Pancreas (tissue), 10 donors: ENCODE measurements at places on chromosomes 3 and 15. TPM values are rescaled to one million over a fixed set of nuclear protein-coding genes. Genes with fewer than 3 reads are reported as not detected.

Gene SEC11A
- total RNA-seq = 43.8 TPM

Gene SLC12A1
- total RNA-seq = 0.03 TPM

Gene PPIB
- total RNA-seq = 289 TPM

- H3K4me3 ChIP-seq = no peak overlapping the region
- DNase-seq = no peak
- peaks cover 3% of the 10 kb centered on the region for H3K4me1 ChIP-seq
- no peaks in the 10 kb centered on the region for H3K36me3 ChIP-seq
- no peaks in the 10 kb centered on the region for H3K27me3 ChIP-seq
Measured at GRCh38 chr3:16846373-16847080, 38.2 kb upstream of the PLCL2 start.

GRCh38 chr3:81352867-81353266 lies 408.6 kb downstream of the GBE1 start:
- H3K36me3 ChIP-seq = no peaks in the 10 kb centered on the region
- H3K27ac ChIP-seq = no peak overlapping the region
- no peaks in the 10 kb centered on the region for H3K27me3 ChIP-seq
- no peaks in the 10 kb centered on the region for H3K4me1 ChIP-seq

GRCh38 chr3:40247714-40248454 lies 61.6 kb upstream of the EIF1B start:
- no peaks in the 10 kb centered on the region for H3K4me1 ChIP-seq
- no peak for DNase-seq
- H3K27ac ChIP-seq = no peak overlapping the region
- no peaks in the 10 kb centered on the region for H3K36me3 ChIP-seq
- H3K27me3 ChIP-seq = no peaks in the 10 kb centered on the region
- no peak overlapping the region for H3K4me3 ChIP-seq
